ENCODE measurements at places on chromosomes 16 and 17. TPM values are rescaled to one million over a fixed set of nuclear protein-coding genes. Genes with fewer than 3 reads are reported as not detected.

PHF23 gene
- 59.8 TPM for polyA plus RNA-seq

GRCh38 chr17:16456742-16457316, 35.2 kb downstream of the LRRC75A start:
- DNase-seq, result no peak

- no peak for DNase-seq
These were observed 100.4 kb downstream of the ZNF778 start for GRCh38 chr16:89317729-89318429.

GRCh38 chr17:56171186-56171959, 18.1 kb downstream of the ANKFN1 start:
- DNase-seq, result no peak

DNA sequence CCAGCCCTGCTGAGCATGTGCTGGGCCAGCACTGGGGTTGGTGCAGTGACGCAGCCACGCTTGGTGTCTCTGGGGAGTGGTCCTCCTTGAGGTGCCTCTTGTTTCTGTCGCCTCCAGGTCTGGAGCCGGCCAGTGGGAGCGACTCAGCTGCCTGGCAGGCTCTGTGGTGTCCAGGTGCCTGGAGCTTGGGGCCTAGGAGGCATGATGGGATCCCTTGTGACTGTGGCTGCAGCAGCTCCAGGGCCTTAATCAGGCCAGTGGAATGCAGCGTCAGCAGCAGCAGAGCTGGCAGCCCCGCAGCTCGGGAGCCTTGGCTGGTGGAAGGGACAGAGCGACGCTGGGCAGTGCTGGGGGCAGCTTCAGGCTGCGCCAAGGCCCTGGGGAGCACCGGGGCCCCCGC, 74.7 kb upstream of the CIBAR2 start:
- no peak for DNase-seq

DNA sequence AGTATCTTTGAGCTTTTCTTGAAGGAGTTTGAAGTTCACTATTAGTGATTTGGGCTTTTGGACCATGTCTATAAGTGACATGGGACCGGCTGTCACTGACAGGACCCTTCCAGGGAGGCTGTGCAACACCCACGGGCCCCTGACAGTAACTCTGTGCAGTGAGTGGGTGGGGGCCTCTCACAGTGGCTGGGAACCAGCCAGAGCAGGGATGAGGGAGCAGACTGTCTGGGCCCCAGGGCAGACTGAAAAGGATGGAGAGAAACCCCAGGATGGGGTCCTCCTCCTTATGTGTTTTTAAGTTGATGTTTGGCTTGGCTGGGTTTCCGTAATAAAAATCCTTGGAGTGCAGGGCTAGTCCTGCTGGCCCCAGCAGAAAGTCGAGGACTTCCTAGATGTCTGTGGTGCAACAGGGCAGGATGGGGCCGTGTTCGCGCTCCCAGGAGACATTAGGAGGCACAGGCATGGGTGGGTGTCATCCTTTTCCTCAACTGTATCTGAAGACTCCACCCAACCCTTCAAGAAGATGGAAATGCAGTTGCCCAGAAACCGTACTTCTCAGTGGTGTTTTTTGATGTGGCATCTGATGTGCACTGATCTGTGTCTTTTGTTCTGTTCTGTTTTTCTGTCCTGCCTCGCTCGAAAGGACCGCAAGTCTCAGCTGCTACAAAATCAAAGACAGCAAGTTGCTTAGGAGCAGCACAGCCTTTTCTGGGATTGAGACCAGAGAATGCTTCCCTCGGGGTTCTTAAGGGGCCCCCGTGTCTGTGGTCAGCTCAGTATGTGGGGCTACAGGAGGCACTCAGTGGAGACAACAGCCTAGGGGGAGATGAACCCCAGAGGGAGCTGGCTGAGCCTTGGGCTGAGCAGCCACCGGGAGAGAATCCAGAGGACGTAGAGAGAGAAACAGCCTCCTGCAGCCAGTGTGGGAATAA, 24.2 kb downstream of the PLD6 start:
- DNase-seq, result no peak
